Stimulated activated CD8-positive, alpha-beta memory T cell treated with anti-CD3 and anti-CD28 coated beads, Interleukin-7, amount 100 ng/mL, for 4 hours (primary cell): ENCODE measurements at places on chromosomes 11 and 22.

DNA sequence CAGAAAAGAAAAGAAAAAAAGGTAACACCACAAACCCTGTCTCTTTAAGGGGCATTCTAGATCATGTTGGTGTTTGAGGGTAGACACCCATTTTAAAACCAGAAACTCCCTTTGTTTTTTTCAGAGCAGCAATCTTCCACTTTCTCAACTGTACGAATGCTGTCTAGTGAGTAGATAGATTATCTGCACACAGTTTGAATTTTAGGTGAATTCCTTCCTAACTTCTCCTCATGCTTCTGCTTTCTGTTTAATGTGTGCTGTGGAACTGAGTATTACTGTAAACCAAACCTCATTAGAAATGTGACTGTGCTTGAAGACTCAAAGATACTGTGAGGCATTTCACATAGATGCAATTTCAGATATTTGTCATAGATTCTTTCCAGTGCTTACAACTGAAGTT, 102.4 kb downstream of the PRMT3 start:
- no peak for DNase-seq

DNA sequence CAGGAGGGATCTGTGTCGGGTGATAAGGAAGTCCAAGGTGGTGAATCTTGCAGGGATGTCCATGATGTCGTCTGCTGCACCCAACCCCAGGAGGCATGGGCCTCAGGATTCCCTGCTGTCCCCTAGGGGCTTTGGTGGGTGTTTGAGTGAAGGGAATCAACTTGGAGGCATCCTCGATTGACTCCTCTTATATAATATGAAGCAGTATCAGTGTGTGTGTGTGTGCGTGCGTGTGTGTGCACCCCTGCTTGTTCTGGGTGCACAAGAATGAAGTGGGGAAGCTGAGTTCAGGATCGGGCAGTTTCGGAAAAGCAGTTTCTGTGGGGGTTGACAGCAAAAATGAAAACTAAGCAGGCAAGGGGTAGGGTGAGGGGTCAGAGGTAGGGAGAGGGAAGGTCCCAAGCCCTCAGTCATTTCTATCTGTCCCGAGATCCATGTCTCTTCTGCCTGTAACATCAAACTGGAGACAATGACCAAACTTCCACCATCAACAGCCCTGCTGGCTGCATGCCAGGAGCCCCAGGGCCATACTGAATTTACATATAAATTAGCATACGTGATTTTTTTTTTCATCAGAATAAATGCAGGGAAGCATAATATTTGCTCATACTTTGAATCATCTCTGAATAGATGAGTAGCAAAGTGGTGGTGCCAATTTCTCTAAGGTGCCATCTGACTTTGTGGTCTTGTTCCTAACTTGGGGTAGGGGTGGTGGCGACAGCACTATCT, 2.0 kb downstream of the NTM start:
- DNase-seq, result no peak

DNA sequence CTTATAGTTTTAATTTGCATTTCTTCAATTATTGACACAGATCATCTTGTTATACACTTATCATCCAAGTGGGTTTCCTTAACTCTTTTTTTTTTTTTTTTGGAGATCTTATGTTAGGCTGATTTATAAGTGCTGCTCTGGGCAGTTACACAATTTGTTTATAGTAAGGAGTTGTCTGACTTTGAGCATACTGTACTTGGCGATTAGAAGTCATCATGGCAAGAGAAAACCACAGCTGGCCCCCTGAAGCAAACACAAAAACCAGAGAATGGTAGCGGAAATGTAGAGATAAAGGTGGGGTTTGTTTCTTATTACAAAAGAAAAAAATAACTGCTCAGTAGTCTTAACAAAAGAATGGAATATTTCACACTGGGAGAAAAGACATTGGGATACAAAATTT, 292.6 kb downstream of the SWAP70 start:
- DNase-seq, result no peak

- no peak for DNase-seq
These were observed 20.2 kb downstream of the NADSYN1 start for GRCh38 chr11:71472941-71473792.

GRCh38 chr11:130400781-130401483, 27.5 kb downstream of the ADAMTS8 start:
- no peak for DNase-seq

- no peak for DNase-seq
These were observed 44.3 kb upstream of the NNMT start for GRCh38 chr11:114251815-114252337.
